WTC11 (cell line): ENCODE measurements at places on chromosomes 5 and 9.
A peak's percentile ranks its signal among the peaks of the same experiment; 100 is the strongest.

GRCh38 chr9:99787556-99787955 lies 34.1 kb upstream of the NR4A3 start:
- no peak for DNase-seq

GRCh38 chr5:122312591-122313406 lies 762 bp downstream of the SNCAIP start:
- DNase-seq = peak; percentile 29

DNA sequence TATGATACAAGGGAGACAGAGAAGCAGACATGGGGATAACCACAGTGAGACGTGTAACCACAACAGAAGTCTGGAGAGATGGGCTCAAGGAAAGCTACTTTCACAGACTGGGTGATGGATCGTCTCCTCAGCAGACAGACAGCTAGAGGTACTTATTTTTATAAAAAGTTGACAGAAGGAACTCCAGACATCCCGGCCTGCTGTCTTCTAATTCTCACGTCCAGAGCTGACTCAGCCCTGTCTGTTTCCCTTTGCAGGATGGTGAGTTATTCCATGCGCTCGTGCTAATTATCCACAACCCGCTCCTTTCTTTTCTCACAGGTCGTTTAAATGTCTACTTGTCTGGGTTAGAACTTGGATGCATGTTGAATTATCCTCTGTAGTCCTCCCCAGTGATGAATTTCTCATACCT lies 304.5 kb downstream of the CWC27 start:
- DNase-seq = no peak

DNA sequence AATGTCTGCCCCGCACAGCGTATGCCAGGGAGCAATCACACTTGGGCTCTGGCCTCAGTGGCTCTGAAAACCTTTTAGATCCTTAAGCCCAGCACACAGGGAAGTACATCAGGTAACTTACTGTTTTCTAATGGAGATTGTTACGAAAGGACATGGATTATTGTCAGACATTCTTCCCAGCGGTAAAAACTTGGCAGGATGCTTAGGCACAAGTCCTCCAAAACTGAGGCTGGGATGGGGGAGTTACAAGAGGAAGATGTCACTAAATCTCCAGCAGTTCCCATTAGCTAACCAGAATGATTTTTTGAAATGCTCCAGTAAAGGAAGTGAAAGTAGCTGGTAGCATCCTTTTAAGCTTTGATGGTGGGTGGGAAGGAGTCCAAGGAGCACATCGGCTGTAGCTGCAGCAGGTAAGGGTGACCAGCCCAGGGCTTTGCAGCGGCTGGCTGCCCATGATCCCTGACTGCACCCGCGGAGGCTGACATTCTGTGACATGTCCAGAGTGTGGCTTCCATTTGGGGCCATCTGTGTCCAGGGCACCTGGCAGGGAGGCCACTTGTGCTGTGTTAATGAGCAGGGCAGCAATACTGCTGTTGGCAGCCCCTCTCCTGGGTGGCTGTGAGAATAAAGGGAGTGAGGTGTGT lies 165.8 kb downstream of the GADD45G start:
- no peak for DNase-seq

DNA sequence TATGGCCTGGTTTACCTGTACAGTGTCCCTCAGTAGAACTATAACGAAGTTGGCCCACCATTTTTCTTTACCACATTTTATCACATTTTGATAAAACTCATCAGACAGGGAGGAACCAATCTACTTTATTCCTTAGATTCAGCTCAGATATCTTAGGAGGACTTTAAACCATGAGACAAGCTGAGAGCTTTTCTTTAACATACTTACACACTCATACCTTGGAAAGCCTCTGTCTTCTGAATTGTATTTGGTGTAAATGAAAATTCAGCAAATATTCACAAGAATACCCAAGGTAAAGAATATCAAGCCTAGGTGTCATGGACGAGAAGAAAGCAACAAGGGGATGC lies 313.2 kb downstream of the ENC1 start:
- no peak for DNase-seq

DNA sequence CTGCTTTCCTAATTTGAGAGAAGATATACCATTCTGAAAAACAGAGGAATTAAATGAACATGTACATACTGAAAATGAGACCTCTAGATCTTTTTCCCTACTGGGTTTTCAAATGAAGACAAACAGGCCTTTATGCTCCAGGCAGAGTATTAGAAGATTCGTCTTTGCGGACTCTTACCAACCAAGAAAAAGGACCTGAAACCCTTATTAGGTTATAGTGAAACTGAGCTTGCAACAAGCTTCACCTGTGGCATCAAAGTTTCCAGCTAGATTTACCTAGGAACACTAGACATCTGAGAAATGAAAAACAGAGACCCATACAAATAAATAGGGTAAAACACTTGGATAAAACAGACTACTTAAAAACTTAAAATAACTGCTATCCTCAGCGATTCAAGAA lies 46.3 kb downstream of the SMIM15 start:
- DNase-seq = no peak

GRCh38 chr9:76901801-76902200 lies 4.1 kb downstream of the PRUNE2 start:
- peak; percentile 17 for DNase-seq

DNA sequence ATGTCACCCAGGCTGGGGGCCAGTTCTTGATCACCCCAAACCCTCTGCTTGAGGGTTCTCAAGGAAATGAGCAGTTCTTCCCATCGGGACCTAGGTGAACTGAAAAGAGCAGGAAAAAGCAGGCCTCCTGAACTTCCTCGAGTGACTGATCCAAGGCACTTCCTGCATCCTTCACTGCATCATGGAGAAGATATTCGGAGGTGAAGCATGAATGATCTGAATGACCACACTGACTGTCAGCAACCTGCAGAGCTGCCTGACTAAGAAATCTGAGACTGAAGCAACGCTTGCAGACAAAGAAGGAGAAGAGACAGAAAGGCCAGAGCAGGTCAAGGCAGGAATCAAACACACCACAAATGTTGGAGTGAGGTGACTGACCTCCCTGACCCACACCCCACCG lies 420.2 kb downstream of the AGTPBP1 start:
- no peak for DNase-seq

GRCh38 chr9:16328349-16328748 lies 542.1 kb downstream of the BNC2 start:
- DNase-seq = no peak

DNA sequence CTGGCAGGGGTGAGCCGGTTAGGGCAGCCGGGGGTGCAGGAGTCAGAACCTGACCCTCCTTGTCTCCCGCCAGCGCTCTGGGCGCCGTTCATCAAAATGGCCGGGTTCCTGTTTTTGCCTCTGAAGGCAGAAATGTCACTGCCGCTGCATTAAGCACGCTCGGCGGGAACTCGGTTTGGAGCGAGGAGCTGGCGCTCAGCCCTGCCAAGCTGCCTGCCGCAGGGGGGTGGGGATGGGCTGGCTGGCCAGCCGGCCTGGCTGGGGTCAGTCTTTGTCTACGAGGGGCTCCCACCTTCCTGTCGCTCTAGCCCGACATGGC lies 63.7 kb downstream of the CXXC5 start:
- peak; percentile 67 for DNase-seq

DNA sequence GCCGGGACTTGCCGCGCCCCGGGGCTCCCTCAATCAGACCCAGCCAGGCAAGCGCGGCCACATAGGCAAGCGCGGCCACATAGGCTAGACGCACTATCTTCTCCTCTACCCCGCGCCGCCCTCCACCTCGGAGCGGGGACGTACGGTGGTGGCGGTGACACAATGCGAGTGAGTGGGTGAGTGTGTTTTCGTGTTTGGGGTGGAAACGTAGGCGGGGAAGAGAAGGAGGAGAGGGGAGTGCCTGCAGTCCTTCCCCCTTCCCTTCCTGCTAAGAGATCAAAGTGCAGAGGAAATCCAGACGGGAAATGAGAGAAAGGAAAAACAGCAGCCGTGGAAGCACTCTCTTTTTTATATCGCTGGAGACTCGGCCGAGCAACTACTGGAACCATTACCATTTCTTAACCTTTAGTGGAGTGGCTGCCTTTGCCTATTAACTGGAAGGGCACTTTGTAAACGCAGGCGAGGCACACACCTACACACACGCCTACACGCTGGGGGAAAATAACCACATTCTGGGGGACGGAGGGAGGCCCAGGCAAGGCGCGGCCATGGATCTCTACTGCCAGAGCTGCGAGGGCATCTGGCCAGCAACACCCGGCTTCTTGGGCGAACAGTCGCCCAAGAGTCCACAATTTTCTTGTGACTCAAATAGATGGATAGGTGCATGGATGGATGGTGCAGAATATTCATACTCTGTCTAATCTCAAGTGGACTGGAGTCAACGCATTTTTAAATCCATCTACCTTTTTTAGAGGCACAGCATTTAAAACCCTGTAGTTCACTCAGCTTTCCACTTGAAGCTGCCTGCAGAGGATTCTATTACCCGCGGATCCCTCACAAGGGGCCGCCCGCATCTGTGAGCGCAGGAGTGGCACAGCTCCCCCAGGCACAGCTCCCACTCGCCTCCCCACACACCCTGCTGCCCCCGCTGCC lies 2.1 kb downstream of the EDIL3 start:
- DNase-seq = peak; percentile 72

GRCh38 chr5:148333262-148333849 lies 2.0 kb upstream of the SPINK9 start:
- no peak for DNase-seq

GRCh38 chr9:126999315-127000068 lies 84.9 kb downstream of the RALGPS1 start:
- no peak for DNase-seq

- DNase-seq = no peak
Observed at GRCh38 chr9:1550636-1551035, 464.5 kb upstream of the SMARCA2 start.

DNA sequence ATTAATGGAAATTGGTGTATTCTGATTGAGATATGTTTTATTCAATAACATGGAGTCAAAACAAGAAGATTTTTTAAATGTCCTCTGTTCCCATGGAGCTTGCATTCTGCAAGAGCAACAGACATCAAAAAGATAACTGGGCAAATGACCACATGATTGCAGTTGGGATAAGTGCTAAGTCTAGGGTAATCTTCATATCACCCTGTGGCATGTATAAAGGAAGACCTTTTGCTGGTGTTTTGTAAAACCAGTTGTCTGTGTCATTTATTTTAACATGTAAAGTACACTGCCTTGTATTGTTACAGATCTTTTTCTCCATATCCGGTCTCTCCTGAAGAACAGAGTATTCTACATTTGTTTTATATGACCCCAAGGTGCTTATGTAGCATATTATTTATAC lies 44.0 kb downstream of the PTCD2 start:
- no peak for DNase-seq

DNA sequence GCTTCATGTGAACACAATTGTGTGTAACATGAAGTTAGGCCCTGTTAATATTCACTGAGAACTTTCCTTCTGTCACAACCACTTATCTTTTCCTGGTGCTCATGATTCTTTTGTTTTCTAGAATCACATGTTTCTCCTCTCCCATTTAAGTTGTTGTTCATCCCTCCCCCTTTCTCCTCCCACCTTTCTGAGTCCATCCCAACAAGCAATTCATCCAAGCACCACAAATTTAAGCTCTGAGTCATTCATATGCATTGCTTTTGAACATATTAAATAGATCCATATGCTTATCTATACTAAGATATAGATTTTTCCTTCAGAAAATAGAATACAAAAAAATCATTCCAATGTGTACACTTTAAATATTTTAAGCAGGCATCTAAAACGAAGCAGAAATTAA lies 75.2 kb upstream of the NFIB start:
- DNase-seq = no peak

- DNase-seq = peak; percentile 66
Observed at GRCh38 chr9:104868687-104869404, 59.1 kb downstream of the ABCA1 start.

- DNase-seq = peak; percentile 29
Observed at GRCh38 chr9:136147890-136148714, 29.4 kb upstream of the TMEM250 start.

- no peak for DNase-seq
Observed at GRCh38 chr5:159567461-159567860, 237.2 kb upstream of the IL12B start.

DNA sequence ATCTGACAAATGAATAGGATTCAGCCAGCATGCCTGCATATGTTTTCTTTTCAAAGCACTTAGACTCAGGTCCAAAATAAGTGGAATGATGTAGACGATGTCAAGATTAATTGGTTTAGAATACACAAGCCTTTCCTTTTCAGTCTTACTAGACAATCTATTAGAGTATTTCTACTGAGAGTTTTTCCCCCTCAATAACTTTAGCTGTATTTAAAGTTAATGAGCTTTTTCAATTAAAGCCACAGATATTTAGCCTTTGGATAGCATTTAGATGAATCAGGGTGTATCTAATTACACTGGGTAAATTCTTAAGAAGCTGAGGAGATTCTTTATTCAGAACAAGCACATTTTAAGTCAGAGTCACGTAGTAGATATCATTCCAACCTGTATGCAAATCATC lies 198.7 kb upstream of the MPDZ start:
- no peak for DNase-seq

DNA sequence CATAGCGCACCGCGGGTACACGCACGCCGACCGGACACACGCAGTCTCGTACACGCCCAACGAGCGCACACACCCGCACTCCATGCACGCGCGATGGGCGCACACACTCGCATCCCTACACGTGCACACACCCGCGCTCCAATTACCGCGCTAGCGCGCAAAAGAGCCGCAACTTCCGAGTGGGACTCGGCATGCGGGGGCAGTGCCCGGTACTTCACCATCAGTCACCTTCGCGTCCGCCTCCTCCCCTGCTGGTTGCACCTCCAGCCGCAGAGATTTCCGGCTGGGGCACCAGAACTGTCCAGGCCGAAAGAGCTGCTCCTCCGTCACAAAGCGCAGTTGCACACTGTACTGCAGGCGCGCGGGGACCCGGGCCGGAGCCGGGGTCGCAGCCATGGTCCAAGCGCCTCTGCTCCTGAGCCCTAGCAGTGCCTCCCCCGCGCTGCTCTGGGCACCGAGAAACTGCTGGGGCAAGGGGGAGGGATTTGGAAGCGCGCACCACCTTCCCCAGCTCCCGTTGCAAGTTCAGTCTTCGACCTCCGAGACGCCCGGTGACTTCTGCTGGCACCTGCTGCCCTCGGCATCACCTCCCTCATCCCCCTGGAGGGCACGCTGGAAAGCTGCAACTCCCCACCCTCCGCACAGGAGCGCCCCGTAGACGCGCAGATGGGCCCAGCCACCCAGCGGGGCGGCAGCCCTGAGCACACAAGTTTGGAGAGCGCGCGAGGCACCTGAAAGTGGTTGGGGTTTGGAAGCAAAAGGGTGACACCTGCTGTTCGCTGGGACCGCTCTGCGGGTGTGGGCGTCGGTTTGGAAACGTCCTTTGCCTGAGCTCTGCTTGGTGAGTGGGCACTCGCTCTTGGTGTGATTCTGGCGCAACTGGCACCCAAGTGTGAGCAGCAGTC lies 337.4 kb upstream of the PUM3 start:
- DNase-seq = peak; percentile 75

DNA sequence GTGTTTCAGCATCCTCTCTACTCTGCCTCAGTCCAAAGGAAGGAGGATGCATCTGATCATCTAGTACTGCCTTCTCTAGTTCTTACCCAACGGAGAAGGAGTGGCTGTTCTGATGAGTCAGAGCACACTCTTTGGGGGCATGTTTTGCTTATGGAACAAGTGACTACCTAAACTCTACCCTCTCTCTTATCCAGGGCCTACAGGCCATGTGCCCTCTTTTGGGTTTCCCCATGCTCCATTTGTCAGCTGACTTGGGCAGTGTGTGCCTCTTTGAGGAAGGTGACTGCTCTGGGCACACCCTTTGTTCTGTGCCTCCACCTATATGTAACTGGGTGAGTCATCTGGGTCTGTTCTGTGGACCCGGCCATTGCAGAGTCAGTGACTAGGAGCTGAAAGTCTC lies 89.6 kb upstream of the BNC2 start:
- DNase-seq = no peak

- no peak for DNase-seq
Observed at GRCh38 chr9:134210511-134210907, 46.1 kb upstream of the RNU6ATAC start.

GRCh38 chr5:129161830-129162229 lies 67.3 kb downstream of the ISOC1 start:
- DNase-seq = no peak
